KBM-7 (cell line): ENCODE measurements at places on chromosomes 1 and 21.

DNA sequence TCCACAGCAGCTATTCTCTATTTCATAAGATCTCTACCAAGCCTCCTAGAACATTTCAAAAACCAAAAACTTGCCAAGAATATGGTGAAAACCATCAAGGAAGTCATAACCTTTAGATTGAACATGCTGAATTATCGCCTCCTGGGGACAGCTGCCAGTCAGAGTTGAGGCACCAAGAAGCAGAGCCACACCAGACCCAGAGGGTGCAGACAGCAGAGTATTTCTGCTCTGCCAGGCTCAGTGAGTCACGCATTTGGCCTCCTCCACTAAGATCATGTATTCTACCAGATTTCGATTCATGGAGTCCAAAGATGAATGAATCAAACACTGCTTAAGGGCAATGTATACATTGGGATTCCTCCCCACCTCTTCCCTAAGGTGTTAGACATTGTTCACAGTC, 2.1 kb downstream of the F3 start:
- no peak for DNase-seq

DNA sequence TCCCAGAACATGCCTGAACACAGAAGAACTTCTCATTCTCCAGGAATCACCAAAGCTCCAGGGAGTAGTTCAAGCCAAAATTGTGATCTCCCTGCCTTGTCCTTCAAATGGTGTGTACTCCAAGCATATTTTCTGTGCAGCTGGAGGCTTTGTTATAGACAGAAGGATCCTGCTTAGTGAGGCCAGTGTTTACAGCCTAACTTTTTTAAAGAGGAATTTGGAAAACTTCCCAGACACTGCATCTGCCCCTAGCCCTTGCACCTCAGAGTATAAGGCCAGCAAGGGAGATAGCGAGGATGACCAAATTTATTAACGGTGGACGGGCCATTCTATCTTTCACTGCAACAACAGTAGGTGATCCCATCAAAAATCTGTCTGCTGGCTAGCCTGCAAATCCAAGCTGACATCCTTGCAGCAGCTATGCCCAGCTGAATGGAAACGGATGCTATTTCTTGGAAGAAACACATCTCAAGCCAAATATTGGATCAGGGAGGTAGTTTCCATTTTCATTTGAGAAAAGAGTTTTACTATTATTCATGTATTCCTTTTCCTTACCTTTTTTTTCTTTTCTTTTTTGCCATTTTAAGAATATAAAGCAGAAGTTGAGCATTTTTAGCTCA, 249.8 kb downstream of the USH2A start:
- no peak for DNase-seq

GRCh38 chr21:36134803-36135390, at the start of gene CBR3:
Gene CBR3, plus strand, starts transcription at chr21:36135079. Its CDS starts 114 bp downstream, at chr21:36135193.
- DNase-seq = peak; percentile 45

DNA sequence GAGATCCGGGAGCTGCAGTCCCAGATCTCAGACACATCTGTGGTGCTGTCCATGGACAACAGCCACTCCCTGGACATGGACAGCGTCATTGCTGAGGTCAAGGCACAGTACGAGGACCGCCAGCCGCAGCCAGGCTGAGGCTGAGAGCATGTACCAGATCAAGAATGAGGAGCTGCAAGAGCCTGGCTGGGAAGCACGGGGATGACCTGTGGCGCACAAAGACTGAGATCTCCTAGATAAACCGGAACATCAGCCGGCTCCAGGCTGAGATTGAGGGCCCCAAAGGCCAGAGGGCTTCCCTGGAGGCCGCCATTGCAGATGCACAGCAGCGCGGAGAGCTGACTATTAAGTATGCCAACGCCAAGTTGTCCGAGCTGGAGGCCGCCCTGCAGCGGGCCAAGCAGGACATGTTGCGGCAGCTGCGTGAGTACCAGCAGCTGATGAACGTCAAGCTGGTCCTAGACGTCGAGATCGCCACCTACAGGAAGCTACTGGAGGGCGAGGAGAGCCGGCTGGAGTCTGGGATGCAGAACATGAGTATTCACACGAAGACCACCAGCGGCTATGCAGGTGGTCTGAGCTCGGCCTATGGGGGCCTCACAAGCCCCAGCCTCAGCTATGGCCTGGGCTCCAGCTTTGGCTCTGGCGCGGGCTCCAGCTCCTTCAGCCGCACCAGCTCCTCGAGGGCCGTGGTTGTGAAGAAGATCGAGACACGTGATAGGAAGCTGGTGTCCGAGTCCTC, 25.5 kb downstream of the ETV3L start:
- peak; percentile 76 for DNase-seq

DNA sequence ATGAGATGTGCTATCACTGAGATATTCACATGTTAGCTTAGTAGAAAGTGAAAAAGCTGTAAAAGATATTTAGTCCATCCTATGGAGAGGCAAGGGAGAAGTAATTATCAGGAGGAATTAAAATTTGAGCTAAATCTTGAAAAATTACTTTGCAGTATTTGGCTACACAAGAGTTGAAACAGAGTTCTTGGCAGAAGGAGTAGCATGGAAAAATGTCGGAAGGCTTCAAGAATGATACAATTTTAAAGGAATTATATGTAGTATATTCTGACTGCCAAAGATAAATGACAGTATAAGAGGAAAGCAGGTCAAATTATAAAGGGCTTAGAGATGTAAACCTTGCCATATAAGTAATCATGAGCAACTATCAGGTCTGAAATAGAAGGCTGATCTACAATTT, 518.9 kb downstream of the BRINP3 start:
- no peak for DNase-seq

DNA sequence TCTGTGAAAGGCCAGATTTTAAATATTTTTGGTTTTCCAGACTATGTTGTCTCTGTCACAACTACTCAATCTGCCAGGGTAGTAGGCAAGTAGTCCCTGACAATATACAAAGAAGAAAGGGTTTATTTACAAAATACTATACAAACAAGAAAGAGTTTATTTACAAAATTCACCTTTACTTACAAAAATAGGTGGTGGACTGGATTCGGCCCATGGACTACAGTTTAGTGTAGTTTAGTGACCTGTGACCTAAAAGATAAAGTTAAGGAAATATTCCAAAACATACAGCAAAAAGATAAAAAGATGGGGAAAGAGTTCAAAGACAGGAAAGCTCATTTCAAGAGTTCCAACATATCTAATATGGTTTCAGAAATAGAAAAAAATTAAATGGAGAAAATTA, 52.9 kb upstream of the MAP10 start:
- DNase-seq = no peak

- no peak for DNase-seq
Measured at GRCh38 chr21:28953247-28953646, 39.4 kb downstream of the LTN1 start.

- DNase-seq = no peak
Measured at GRCh38 chr1:50977575-50978143, 7.6 kb downstream of the CDKN2C start.

- DNase-seq = no peak
Measured at GRCh38 chr1:248688527-248689298, 13.9 kb downstream of the OR14I1 start.

DNA sequence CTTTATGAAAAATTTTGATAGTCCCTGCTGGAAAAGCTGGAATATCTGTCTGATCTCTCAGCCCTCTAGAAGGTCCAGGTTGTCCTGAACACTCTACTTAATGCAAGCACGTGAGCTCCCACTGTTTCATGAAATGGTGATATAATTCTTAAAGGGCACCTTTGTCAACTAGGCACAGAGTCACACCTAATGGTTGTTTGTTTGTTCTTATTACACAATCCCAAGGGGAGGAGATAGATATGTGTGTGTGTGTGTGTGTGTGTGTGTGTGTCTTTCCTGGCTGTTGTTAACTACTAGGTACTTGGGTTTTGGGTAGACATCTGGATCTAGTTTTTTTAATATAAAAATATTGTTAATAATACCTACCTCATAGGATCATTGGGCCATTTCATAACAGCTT, 63.9 kb downstream of the GRIK1 start:
- DNase-seq = no peak

DNA sequence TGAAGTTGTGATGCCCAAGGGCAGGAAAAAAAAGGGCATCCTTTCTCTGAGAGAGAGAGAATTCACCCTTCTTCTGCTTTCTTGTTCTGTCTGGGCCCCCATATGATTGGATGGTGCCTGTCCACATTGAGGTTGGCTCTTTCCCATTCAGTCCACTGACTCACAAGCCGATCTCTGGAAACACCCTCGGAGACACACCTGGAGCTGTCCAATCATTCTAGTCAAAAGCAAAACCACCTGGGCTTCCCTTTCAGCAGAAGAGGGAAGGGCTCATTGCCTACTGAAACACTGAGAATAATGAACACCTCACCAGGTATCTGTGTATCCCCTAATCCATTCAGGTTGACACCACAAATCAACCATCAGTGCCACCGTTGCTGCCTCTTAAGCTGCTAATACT, 103.7 kb upstream of the GNG12 start:
- DNase-seq = no peak

DNA sequence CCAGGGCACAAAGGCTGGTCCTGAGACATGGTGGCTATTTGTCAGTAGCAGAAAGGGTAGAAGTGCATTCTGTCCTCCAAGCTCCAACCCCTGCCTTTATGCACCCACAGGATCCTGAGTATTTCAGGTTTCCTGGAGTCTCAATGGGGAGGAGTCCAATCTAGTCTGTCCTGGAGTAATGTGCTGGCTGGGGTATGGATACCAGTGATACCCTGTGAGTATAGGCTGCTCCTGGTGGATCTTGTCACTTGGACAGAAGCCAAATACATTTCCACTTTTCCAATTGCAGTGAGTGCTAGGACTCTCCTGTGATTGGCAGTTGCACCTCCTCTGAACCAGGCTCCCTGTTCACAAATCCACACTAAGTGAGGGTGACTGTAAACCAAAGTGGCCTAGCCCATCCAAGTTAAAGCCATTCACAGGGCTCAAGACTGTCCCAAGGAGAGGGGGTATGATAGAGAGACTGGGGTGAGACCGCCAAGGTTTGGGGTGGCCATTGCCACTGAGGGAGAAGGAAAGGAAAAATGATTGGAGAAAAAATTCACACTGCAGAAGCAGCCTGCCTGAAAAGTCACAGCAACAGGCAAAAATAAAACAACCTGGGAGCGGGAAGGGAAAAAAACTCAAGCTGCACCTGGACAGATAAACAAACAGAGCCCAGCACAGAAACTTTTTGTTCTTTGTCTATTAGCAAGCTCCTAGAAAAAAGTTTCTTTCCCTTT, 163.4 kb upstream of the ETV3 start:
- DNase-seq = no peak

- no peak for DNase-seq
Measured at GRCh38 chr1:54959241-54959640, 21.2 kb upstream of the TMEM61 start.

- DNase-seq = no peak
Measured at GRCh38 chr1:19013826-19014548, 57.5 kb upstream of the IFFO2 start.

- DNase-seq = no peak
Measured at GRCh38 chr1:152707860-152708259, at the start of gene LCE4A. Gene LCE4A, plus strand, starts transcription at chr1:152708160. Its CDS starts 916 bp downstream, at chr1:152709076.

DNA sequence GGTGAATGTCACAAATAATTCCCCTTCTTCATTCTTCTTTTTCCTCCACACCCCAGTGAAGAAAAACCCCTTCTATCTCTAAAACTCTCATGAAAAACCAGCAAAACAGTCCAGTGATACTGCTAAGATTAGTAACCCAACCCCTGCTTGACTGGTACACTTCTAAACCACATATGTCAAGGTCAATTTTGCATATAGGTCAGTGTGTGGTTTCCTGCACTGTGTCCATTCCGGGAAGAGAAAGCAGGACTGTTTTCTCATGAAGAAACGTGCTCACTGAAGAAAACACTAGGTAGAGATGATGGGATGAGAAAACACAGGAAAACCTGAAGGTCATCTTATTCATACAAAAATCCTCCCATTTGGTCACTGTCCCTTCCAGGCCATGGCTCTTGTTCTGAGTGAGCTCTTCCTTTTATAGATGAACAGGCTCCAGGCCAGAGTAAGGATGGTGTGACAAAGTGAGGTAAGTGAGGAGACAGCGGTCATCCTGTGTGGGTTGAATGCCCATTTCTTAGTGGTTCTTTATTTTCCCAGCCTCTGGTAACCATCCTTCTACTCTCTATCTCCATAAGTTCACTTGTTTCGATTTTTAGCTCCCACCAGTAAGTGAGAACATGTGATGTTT, 122.7 kb downstream of the FASLG start:
- no peak for DNase-seq

- no peak for DNase-seq
Measured at GRCh38 chr1:177164380-177165068, at the start of gene ASTN1. Gene ASTN1, minus strand, starts transcription at chr1:177164712. Its CDS starts 36 bp downstream, at chr1:177164676.

GRCh38 chr1:62025892-62026291, 168.8 kb upstream of the L1TD1 start:
- DNase-seq = no peak

DNA sequence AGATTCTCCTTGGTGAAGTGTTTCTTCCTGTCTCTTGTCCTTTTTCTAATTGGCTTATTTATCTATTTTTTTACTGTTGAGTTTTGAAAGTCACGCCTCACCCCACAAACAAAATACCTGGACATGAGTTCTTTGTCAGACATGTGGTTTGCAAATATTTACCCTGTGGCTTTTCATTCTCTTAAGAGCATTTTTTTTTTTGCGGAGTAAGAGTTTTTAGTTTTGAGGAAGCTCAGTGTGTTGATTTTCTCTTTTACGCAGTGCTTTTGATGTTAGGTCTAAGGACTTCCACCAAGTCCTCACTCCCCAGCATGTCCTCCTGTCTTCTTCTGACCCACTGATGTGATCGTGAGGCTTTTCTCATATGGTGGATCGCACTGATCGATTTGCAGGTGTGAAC, 7.6 kb downstream of the DFFB start:
- no peak for DNase-seq

- no peak for DNase-seq
Measured at GRCh38 chr1:163173121-163173520, 29.6 kb downstream of the RGS5 start.

DNA sequence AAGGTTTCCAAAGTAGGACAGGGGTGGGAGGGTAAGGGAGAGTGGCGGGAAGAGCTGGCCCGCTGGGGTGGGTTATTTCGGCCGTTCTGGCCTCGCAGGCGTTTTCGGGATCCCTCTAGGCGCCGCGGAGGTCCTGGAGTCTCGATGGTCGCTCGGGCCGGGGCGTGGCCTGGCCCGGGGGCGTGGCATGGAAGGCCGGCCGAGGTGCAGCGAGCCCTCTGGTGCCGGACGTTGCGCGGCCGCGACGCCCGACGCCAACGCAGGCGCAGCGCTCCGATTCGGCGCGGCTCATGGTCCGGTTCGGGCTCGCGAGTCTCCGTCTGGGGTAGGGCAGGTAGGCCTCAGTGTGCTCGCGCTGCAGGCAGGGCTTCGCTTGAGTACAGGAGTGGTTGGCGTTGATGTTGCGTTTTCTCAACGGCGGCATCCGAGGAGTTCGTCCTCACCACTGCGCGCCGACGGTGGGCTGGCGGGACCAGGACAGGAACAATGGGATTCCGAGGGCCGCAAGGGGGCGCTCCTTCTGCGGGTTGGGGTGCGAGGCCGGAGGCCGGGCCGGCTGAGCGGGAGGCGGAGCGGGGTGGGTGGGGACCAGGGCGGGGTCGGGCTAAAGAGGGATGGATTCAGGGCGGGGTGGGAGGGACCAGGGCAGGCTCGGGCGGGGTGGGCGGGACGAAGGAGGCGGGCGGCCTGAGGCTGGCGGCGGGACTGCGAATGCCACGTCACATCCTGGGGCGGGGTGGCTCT, at the start of gene PGBD2:
PGBD2 (plus strand) TSS at position 227 of the 744 bp plus-strand sequence. CDS start 7,628 bp downstream, outside the sequence.
- peak; percentile 94 for DNase-seq

GRCh38 chr1:15120251-15120945, 33.1 kb upstream of the TMEM51 start:
- no peak for DNase-seq
